ENCODE measurements at places on chromosomes 12 and 14.

- no peak for DNase-seq
Measured at GRCh38 chr14:65513671-65514070, 101.1 kb downstream of the FUT8 start.

DNA sequence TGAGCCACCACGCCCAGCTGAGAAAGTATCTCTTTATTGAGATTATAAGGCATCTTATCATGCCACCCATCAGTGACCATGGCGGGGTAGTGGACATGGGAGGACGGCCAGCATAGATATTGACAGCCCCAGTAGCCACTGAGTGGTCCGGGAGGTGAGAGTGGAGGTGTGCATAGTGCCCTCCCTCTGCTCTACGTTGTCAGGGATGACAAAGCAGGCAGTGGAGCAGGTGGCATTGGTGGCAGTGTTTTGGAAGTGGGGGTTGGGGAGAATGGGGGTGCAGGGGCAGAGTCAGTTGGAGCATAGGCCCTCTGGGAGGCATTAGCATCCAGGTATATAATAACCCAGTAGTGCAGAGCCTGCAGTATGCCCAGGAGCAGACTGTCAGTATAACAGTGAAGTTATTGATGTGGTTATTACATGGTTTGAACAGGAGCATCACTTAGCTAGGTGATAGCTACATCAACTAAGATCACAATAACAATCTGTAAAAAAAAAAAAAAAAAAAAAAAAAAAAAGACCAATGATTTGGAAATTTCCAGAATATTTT, 41.1 kb downstream of the GNG2 start:
- DNase-seq = no peak

DNA sequence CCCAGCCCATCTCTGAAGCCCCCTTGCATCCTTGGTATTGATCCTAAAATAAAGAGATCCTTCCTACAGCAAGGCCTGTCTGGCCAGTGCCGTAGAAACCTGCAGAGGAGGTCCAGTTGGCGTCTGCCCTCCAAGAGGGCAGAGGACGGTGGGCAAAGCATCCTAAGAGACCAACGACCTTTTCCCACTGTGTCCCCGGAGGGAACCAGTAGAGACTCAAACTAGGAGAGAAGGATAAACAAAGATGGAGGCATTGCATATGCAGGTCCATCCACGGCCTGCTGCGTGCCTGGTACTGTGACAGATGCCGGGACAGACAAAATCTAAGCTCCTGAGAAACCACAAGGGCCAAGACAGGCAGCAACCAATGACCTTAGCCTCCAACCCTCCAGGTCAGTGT, 3.8 kb downstream of the NCKAP5L start:
- DNase-seq = no peak

GRCh38 chr12:106233011-106233410, 14.8 kb downstream of the CKAP4 start:
- no peak for DNase-seq

DNA sequence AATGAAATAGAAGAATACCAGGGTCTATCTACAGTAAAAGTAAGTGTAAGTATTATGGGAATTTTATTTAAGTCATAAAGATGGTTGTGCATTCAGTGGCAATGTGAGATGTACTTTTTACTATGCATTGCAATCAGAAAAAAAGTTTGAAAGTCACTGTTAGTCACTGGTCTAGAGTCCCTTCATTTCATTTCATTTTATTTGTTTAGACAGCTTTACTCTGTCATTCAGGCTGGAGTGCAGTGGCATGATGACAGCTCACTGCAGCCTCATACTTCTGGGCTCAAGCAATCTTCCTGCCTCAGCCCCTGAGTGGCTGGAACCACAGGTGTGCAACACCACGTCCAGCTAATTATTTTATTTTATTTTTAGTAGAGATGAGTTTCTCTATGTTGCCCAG, 42.6 kb downstream of the TGFB3 start:
- DNase-seq = no peak

- DNase-seq = no peak
Measured at GRCh38 chr14:67385120-67385519, 25.0 kb downstream of the EIF2S1 start.

GRCh38 chr12:127590868-127591267, 676.1 kb upstream of the TMEM132C start:
- DNase-seq = no peak

DNA sequence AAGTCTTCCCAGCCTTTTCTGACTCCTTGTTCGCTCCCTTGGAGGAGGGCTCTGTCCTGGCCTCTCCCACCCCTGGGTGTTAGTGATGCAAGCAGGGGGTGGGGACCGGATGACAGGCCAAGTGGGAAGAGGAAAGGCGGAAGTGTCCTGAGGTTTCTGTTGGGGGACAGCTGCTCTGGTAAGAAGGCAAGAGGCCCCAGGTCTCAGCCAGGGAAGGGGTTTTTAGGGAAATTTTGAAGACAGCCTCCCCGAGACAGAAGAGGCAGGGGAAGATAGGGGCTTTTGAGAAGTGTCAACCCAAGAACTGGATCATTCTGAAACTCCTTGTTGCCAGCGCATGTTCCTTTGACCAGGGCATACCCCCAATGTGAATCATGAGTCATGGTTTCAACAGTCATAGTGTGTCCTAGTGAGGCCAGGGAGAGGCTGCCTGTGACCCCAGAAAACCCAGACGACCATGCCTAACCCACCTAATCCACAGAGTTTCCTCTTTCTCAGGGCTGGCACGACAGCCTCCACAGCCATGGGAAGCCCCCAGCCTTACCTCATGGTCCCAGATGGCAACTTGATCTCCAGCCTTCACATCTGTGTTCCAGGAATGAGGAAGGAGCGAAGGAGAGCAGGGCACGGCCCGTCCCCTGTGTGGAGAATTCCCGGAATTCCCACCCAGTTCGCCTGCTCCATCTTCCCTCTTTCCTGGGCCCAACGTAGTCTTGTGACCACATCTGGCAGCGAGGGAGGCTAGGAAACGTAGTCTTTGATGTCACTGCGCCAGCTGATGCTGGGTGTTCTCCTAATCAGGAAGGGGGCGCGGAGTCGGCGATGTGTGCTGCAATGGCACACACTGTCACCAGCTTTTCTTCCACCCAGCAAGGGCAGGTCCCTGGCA, 4.9 kb upstream of the GPR132 start:
- peak; percentile 84 for DNase-seq

- DNase-seq = no peak
Measured at GRCh38 chr12:57165741-57166140, 18.3 kb upstream of the LRP1-AS start.

DNA sequence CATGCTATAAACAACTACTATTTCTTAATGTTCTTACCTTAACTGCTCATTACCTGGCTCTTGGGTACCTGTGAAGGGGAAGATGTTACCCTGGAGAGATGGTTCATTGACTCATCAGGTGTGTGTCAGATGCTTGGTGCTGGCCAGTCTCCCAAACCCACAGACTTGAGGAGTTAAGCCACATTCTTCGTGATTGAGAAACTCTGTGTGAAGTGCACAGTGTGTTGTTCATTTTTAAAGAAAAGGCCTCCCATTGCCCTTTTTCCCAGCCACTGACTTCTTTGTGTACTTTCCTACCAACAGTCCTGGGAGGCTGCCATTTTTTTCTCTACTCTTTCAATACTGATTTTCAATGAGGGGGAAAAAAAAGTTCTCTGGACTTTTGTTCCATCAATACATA, 3.2 kb downstream of the MGST1 start:
- no peak for DNase-seq

DNA sequence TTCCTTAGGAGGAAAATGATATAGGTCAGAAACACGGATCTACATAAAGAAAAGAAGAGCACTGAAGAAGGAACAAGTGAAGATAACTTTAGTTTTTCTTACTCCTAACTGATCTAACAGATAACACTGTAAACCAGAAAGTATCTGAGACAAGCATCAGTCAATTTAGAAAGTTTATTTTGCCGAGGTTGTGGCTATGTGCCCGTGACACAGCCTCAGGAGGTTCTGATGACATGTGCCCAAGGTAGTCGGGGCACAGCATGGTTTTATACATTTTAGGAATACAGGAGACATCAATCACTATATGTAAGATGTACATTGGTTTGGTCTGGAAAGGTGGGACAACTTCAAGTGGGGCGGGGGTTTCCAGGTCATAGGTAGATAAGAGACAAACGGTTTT, 23.0 kb downstream of the SAMD15 start:
- no peak for DNase-seq

- DNase-seq = no peak
Measured at GRCh38 chr14:80624581-80624980, 317.0 kb downstream of the CEP128 start.

- no peak for DNase-seq
Measured at GRCh38 chr14:99724939-99725773, 41.1 kb downstream of the CYP46A1 start.

- DNase-seq = no peak
Measured at GRCh38 chr14:47507861-47508260, 167.5 kb downstream of the MDGA2 start.

- DNase-seq = no peak
Measured at GRCh38 chr12:644818-645552, 18.3 kb downstream of the NINJ2 start.
